ENCODE measurements at places on chromosomes 13 and 19.

GRCh38 chr19:12828494-12828893, 5.9 kb downstream of the RTBDN start:
- no peak for DNase-seq

DNA sequence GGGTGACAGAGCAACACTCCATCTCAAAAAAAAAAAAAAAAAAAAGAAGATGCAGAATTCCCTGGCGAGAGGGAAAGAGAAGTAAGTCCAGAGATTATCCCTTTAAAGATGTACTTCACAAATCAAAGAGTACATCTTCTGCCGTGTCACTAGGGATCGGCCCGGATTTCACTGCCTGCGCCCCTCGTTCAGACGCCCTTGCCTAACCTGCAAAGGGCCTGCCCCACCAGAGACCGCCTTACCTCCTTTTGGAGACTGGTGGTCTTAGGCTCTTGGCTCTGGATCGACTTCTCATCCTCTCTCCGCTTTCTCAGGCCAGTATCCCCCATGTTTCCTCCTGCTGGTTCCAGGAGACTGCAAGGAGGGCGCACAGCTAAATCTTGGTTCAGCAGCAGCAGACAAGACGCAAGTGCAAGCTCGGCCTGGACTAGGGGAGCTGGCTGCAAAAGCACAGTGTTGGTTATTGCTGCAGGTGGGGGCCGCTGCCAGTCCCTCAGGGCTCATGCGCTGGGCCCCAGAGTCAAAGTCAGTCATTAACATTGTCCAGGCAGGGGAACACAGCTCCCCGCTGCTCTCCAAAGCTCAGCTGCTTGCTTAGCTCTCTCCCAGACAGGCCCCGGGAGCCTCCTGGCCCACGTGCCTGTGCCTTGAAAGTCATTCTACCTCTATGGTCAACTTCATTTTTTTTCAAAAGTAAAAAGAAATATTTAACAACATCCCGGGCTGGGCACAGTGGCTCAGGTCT, 1.2 kb downstream of the SLC7A9 start:
- DNase-seq = no peak

DNA sequence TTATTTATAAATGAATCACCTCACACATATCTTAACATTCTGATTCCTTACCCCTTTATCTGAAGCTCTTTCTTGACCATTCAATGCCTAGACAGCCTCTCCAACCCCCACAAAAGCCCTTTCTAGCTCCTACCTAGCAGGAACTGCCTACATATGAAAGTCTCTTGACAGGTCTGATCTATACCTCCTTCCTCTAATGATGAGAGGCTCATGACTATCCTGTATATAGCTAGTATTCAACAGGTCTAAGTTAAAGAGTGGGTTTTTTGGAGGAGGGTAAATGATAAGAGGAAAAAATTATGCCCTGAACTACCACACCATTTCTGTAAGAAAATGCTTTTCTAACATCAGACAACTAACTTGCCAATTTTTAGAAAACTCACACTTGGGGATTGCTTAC, 47.0 kb downstream of the RBM26 start:
- no peak for DNase-seq

DNA sequence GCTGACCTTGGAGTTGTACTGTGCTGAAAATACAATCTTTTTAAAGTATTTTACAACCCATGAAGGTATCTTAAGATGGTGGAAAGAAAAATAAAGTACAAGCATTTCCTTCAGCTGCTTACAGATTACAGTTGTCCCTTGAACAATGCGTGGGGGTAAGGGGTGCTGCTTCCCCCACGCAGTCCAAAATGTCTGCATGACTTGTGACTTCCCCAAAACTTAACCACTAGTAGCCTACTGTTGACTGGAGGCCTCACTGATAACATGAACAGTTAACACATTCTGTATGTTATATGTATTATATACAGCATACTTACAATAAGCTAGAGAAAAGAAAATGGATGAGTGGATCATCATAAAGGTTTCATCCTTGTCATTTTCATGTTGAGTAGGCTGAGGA, 45.3 kb upstream of the ZNF599 start:
- DNase-seq = no peak

DNA sequence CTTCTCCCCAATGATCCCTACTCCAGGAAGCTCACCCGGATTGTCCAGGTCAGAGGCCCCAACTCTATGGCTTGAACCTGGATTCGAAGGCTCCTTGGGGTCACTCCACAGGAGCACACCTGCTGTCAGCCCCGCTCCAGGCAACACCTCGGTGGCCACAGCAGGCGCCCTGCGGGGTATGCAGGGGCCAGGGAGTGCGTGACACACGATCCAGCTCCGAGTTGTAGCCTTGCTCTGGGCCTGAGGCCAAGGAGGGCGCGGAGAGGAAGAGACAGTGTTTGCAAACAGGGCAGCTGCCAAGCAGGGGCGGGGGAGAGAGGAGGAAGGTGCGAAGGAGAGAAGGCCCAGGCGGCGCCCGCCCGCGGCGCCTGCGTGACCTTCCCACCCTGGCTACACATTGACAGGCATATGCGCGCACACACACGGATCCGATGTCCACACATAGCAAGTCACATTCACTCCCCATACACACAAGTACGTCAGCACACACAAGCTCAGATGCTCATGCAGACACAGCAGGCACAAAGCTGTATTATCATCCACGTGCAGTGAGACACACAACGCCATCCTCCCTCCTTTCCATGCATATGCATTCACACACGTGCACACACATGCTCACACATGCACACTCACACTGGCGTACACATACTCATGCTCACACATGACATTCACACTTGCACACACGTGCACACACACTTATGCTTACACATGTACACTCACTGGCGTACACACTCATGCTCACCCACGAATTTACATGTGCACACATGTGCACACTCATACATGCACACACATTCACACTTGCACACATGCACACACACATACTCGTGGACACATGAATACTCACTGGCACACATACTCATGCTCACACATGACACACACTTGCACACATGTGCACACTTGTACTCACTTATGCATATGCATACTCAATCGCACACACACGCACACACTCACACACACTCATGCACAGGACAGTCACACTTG, 10.4 kb downstream of the SBK2 start:
- no peak for DNase-seq

DNA sequence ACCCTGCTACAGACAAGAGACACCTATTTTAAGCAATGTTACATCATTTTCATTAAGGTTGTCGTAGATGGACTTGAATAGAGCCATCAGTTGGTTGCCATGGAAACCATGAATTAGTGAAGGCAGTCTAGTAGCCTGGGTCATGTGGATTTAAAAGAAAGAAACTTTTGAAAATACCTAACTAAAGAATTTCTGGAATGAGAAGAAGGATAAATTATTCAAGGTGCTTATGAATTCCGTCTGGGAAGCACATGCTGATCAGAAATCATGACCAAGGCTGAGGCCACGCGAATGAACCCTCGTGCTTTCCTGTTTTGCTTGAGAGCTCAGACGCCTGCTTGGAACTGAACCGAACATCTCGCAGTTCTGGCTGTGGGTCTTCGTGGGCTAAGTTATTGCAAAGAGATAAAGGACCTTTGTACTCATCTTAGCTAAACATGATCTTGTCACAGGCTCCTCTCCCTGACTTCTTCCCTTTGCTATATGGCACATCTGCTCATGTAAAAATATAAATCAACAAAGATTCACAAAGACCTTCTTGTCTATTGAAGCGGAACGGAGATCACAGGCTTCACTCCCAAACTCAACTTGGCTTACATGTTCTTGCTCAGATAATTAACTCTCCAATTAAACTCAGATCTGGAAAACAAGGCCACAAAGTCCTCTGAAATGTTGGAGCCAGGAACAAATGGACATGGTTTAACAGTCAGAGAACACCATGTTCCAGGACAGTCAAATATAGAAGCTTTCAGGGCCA, 140.2 kb downstream of the NUFIP1 start:
- DNase-seq = no peak

DNA sequence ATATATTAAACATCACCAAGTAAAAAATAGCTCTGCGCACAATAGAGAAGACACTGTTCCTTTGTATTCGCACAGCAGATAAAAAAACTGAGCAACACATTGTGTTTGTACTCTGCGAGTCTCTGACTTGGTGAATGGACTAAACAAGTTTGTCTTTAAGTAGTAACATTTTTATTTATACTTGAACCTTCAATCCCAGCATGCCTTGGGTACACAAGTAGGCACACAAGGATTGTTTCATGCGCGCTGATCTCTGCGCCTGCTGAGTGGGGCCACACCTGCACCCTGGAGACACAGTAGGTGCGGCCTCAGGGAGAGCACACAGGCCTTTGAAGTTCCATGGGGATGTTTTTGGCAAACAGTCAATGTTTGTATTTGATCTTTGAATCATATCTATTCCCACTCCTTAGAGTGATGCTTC, 318.9 kb downstream of the MYO16 start:
- no peak for DNase-seq

- DNase-seq = no peak
These were observed 11.1 kb downstream of the DOCK6 start for GRCh38 chr19:11251217-11251616.

- DNase-seq = no peak
These were observed 194.2 kb upstream of the TSHZ3 start for GRCh38 chr19:31543456-31543855.

DNA sequence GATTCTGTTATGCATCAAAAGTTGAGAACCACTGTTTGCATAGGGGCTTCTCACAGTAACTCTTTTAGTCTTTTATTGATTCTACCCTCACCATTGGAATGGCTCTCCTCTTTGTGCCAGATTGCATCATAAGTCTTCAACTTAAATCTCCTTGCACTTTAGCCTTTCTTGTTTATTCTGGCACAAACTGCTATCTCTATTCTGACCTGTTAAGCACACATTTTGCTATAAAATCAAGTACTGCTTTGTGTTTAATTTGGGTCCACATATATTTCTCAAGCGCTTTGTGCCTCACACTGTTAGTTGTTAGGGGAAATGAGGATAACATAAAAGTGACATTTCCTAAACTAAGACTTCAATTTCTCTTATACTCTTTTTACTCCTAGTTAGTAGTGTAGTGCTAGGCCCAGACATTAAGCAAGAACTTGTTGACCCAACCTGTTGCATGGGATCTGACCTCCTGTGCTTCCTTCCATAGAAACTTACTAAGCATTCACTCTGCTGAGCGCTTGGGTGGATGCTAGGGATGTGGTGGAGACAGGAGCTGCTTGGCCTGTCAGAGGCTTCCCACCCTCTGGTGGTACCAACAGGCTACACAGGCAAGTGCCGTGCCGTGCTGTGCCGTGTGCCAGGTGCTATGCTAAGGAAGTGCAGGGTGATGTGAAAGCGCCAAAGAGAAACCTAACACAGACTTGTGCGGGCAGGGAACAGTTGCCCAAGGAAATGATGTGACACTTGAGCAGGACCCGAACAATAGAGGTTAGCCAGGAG, 1.2 kb downstream of the UTP14C start:
- no peak for DNase-seq

DNA sequence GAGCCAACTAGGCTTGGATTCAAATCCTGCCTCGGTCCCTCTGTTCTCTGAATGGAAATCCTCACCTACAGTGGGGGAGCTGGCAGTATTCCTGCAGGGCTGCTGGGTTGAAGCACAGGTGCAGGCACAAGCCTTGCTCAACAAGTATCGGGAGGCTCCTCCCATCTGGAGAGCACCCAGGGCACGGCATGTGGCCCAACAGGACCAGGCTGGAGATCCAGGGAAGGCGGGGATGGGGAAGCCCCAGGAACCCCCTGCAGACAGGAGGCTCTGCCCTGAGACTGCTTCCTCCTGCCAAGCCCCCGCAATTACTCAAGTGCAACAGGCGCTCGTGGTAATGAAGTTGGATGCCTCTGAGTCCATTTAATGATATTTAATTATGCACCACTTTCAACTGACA, 128.0 kb upstream of the VSTM2B start:
- no peak for DNase-seq

DNA sequence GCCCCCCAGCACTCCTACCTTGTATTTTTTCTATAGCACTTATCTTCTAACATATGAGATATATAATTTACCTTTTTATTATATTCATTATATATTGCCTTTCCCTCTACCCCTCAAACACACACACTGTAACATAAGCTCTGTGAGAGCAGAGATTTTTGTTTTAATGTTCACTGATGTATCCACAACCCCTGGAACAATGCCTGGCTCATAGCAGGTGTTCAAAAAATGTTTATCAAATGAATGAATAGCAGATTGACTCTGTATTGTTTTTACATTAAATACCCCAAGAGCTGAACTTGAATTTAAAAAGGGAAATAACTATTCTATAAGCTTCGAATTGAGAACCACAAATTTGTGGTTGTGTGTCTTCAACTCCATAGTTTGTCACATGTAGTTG, 11.0 kb downstream of the POLR1D start:
- DNase-seq = no peak

DNA sequence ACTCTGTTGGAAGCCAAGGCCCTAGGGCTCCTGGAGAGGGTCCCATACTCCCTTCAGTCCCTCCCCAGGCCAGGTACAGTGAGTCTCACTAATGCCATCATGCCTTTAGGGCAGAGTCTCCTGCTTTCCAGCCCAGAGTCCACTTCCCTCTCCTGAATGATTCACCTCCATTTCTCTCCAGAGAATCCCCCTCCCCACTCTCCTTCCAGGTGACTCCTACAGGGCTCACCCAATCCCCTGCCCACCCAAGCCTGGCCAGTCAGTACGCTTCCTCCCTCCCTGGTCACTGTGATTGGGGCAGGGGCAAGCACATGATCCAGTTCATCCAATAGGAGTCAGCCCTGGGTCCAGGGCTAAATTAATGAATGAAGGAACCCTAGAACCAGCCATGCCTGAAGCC, 35.0 kb upstream of the PNMA8B start:
- DNase-seq = no peak

DNA sequence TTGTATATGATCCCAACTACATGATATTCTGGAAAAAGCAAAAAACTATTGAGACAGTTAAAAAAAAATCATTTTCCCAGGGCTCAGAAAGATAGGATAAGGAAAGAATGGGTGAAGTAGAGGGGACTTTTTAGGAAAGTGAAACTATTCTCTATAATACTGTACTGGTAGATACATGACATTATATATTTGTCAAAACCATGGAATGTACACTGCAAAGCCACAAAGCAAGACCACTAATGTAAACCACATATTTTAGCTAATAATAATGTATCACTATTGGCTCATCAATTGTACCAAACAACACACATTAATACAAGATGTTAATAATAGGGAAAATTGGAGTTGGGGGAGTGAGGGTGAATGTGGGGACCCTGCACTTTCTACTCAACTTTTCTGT, 182.6 kb downstream of the EFNB2 start:
- no peak for DNase-seq

GRCh38 chr19:14107581-14108461, 9.7 kb downstream of the PRKACA start:
- DNase-seq = no peak

- no peak for DNase-seq
These were observed 757.3 kb downstream of the EFNB2 start for GRCh38 chr13:105778196-105778595.

DNA sequence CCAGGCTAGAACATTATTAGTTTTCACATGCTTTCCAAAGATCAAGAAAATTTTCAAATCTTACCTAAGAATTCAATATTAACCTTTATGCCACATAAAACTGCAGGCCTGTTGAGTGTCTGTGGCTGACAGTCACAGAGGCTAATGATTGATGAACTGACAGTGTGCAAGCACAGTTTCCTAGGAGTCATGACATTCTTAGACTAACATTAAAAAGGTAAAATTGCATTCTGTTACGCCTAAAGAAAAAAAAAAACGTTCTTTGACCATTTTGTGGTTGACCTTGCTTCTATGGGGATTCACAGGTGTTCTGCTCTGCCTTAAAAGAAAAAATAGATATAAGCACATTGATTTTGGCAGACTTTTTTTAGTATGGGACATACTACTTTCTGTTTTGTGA, 1776.2 kb downstream of the PCDH9 start:
- no peak for DNase-seq

GRCh38 chr13:40697711-40698110, 31.3 kb upstream of the FOXO1 start:
- DNase-seq = no peak
